Putamen (tissue), 1 donor: ENCODE measurements at places on chromosomes 13 and 19.
A peak's percentile ranks its signal among the peaks of the same experiment; 100 is the strongest.

- no peak for DNase-seq
These were observed 4.0 kb downstream of the PTBP1 start for GRCh38 chr19:801030-801860.

DNA sequence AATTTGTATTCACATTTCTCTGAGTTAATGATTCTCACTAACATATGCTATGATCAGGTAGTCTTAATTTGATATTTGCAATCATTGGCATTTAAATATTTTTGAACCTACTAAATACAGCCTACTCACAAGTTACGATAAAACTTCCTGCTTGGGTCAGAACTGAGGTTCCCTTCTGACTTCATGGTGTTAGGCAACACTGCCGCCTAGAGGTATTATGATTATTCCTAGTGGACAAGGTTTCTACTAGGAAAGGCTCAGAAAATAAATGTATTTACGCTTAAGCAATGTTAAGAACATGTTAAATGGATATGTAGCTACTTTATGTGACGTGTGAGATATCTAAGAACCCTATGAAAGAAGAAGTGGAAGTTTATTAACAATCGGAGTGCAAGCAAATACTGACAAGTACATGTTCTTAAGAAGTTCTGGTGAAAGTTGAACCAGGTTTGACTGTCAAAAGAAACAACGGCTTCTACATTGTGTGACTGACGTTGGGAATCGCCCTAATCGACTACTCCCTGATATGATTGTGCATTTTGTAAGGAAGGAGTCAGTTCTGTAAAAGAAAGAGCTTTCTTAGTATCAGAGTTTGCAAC, 1395.8 kb downstream of the SLITRK5 start:
- DNase-seq: peak; percentile 37

DNA sequence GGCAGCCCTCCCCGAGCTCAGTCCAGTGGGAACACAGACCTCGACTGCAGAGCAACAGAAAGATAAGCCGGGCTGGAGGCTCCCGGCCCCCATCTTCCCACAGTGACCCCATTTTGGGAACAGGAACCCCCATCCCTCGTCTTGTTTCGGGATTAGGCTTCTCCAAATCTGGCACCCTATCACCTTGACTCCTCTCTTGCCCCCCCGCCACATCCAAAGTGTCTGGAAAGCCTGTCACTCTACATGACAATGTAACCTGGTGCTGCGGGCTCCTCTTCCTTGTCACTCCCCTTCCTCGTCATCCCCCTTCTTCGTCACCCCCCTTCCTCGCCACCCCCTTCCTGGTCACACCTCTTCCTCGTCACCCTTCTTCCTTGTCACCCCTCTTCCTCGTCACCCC, 10.1 kb downstream of the PAK4 start:
- no peak for DNase-seq

GRCh38 chr13:97786510-97786909, 167.0 kb upstream of the IPO5 start:
- DNase-seq: no peak

DNA sequence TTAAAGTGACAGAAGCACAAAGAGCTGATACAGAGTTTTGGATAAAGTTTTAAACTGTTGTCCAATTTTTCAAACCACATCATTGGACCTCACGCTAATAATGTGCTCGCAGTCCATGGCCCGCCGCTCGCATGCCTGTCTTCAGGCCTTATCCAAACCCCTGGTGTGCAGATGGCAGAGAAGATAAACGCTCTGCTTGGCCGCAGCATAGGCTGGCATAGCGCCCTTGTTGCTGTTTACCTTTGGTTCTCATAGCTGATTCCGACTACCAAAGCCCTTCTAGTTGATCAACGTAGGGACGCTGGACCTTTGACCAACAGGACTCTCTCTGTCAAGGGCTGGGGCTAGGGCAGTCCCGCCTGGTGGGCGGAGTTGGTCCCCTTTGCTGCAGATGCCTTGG, 23.5 kb upstream of the QTRT1 start:
- no peak for DNase-seq

GRCh38 chr19:53485046-53486004, 17.8 kb downstream of the ZNF813 start:
- DNase-seq: no peak
